ENCODE measurements at places on chromosomes 1 and 21.
A peak's percentile ranks its signal among the peaks of the same experiment; 100 is the strongest.

DNA sequence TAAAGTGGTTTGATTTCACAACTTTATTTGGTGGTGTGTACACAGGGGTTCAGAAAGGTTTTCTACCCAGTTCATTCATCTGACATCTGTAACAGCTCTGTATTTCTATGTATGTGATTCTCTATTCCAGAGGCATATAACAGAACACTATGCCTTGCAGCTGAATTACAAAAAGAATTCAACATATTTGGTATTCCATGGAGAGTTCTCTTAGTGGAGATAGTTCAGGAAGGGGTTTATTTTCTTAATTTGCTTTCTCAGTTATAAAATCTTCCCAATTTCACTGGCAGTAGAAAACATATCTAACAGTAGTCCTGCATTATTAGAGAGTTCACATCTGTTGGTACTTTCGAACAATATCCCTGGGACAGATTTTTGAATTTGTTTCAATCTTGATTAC is 207.9 kb upstream of the LYPLAL1 start:
- no peak for DNase-seq

DNA sequence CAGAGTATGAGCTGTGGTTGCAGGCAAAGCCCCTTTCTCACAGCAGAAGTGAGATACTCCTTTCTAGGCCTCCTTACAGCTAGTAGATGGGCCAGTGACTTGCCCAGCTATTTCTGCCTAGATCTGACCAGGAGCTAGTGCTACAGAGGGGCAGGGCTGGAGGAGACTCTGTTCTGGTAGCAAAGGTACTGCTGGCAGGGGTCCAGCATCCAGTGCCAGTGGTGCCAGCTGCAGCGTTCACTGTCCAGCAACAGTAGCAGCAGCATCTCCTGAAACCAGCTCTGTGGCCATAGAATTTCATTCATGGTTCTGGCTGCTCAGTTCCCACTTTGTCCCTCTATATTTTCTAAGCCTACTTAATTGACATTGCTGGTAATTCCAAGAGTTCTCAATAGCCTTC is 62.5 kb upstream of the CNN3 start:
- DNase-seq: no peak

- no peak for DNase-seq
These were observed 167.4 kb downstream of the LRRC40 start for GRCh38 chr1:70038025-70038424.

DNA sequence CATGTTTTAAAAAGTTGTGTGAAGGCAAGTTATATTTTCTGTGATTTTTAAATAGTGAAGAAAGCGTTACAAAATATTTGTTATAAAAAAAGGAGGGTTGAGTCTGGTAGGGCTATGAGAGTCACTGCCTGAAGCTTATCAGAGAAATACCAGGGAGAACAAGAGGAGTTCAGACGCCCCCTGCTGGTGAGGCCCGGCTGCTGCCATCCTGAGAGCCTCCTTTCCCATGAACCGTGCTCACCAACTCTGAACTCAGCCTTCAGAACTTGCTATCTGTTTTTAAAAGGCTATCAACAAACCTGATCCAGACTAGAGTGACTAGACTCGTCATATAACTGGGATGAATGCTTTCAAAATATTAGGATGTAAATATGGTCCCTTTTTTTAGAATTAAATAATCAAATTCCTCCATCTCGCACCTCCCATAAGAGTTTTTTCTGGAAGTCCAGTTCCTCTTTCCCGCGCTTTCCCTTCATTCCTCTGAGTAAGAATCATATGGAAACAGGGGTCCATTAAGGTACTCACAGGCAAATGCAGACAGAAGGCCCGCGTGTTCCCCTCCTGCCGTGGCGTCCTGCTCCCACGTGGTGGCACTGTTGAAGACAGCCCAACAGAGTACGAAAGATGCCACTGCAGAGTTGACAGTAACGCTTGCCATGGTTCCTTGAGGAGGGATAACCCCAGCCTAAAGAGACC is 26.2 kb upstream of the SPATA6 start:
- DNase-seq: peak; percentile 62

DNA sequence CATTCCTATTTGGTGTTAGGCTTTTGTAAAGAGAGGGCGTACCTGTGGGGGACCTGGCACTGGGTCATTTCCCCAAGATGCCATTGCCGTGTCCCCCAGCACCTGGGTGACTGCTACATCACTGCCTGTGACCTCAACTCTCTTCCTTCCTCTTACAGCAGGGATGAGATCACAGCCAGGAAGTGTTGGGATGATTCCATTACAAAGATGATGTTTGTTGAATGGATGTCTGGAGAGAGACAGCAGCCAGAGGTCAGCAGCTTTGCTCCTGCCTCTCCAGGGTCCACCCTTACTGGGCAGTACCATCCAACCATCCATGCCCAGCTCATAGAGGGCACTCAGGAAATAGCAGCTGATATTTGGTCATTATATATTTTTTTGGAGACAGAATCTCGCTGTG is 35.1 kb downstream of the TMEM51 start:
- no peak for DNase-seq

DNA sequence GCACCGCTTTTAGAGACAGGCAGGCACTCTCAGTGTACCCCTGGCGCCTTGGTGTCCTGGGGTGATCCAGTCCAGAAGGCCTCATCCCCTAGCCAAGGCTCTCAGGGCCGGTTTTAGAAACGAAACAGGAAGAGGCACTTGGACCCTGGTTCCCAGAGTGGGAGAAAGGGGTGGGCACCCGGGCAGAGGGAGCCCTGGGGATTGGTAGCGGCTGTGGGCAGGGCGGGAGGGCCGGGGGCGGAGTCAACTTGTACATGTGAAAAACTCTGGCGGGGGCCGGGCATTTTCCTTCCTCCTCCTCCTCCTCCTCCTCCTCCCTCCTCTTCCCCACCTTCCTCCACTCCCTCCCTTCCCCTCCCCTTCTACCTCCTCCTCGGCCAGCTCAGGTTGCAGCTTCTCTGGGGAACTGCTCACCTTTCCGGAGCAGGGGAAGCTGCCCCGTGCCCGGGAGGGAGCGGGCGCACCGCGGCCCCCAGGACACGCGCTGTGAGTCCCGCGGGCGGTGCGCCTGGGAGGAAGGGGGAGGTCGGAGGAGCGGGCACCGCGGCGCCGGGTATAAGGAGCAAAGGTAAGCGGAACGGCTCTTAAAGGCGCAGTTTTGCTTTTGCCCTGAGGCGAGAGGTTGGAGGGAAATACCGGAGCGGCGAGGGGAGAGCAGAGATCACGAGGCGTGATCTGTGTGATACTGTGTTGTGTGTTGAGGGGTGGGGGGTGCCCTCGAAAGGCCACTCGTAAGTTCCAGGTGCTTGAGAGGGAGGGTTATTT is at the start of gene CDK18:
Gene CDK18, plus strand, starts transcription at position 359 of the 765 bp plus-strand sequence. CDS start 18,499 bp downstream, outside the sequence.
- peak; percentile 42 for DNase-seq

- DNase-seq: no peak
These were observed 296.8 kb downstream of the TPR start for GRCh38 chr1:186078245-186078644.

DNA sequence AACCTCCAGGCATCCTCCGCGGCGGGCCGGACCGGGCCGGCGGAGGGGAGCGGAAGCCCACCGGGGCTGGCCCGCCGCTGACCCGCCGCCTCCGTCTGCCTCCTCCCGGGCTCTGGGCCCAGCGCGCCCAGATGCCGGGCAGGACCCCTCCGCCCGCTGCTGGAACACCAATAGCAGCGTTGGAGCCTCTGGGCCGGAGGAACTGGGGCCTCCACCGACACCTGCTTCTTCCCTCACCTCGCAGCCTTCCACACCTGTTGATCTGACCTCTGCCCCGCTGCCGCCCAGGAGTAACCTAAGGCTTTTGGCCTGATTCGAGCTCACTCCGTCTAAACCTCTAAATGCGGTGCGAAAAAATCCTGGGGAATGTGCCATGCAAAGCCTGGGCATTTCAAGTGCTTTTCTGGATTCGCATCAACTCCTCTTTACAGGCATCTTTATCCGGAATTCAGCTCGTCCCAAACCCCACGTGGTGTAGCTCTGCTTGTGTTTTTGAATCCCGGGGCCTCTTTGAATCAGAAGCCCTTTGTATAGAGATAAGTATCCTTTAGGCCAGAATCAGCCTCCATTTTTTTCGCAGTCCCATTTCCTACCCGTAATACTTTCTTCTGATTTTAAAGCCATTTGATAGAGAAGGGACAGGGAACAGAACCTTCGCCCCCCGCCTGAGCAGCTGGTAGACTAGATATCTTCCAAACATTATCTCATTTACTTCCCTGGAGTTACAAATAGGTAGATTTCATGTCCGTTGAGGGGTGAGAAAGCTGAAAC is 680 bp upstream of the CNN3 start:
- DNase-seq: no peak

GRCh38 chr1:152977614-152978013 is 6.3 kb upstream of the SPRR1A start:
- no peak for DNase-seq

DNA sequence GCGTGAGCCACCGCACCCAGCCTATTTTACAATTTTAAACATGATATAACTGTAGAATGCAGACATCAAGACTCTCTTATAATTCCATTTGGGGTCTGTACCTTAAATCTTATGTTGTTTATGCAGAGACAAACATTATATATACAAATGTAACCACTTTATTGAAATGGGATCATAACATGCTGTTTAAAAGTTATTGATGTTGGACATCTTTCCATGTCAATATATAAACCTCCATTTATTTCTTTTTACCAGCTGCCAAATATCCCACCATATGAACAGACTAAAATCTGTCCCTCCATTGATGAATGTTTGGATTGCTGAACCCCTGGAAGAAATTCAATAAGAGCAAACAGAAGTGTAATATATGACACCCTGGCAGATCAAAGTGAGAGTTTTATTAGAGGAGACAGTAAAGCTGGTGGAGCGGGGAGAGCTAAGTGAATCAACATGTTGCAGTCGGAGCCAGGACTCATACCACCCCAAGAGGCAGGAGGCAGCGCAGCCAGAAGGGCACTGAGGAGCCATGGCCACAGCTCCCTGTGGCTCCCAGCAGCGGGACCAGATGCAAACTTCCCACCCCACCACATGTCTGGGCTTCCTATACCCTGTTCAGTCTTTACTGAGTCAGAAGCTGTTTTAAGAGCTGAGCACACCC is 4.7 kb upstream of the PCSK9 start:
- no peak for DNase-seq

DNA sequence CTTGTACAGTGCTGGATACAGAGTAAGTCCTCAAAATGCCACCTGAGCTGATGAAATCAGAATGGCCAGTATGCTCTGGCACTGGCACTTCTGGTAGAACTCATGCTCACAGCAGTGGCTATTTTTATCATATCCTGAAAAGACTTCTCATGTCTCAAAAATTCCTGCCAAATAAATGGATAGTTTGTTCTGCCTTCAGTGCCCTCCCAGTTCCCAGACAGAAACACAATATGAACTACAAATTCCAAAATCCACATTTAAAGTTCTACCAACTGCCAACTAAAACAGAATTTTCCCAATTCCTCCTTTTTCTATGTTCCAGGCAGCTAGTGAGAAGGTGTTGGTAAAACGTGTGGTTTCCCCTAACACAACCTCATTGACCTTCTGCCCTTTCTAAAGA is 51.4 kb upstream of the RGS1 start:
- no peak for DNase-seq

DNA sequence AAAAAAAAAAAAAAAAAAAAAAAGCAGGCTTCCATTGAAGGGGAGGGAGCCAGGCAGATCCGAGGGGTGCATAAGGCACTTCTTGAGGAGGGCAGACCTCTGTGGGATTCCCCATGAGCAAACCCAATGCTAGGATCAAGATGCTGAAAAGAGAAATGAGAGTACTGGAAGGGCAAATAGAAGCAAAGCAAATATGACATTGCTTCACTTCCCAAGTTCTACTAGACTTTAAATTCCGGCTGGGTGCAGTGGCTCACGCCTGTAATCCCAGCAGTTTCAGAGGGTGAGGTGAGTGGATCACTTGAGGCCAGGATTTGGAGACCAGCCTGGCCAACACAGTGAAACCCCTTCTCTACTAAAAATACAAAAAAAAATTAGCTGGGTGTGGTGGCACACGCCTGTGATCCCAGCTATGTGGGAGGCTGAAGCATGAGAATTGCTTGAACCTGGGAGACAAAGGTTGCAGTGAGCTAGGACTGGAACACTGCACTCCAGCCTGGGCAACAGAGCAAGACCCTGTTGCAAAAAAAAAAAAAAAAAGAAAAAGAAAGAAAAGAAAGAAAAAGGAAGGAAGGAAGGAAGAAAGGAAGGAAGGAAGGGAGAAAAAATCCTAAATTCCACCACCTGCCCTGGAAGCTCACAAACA is 23.1 kb upstream of the PALMD start:
- DNase-seq: no peak

GRCh38 chr1:5734996-5735395 is 257.2 kb downstream of the NPHP4 start:
- no peak for DNase-seq

GRCh38 chr1:244865028-244865371 is 657 bp upstream of the HNRNPU start:
- no peak for DNase-seq

GRCh38 chr1:226736908-226737818 is 1.9 kb downstream of the ITPKB start:
- DNase-seq: peak; percentile 59

GRCh38 chr1:243734308-243734695 is 115.7 kb downstream of the AKT3 start:
- DNase-seq: no peak

DNA sequence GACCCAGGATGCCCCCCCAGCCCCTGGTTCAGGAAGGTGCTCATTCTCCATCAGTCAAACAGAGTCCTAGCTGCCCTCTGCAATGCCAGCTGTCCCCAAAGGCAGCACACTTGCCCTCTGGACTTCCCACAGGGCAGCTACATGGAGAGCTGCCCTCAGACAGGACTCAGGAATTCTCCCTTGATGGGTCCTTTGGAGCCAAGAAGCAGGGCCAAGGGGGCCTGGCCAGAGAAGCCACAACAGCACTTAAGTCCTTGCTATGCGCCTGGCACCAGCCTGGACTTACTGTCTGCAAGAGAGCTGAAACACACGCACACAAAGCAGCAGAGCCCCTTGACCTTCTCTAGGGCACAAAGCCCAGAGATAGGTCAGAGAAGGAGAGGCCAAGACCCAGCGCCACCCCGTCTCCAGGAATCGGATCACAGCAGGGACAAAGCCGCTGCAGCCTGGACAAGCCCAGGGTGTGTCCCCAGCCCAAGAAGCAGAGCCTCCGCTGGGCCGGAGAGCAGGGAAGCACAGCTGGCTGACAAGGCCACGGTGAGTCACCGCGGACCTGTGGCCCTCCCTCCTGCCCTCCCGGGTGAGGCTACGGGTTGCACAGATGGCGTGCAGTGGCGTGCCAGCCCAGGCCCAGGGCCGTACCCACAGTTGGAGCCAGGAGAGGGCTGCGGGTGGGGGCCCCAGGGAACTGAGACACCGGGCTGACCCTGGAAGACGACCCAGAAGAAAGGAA is 1.7 kb downstream of the WNT9A start:
- no peak for DNase-seq

DNA sequence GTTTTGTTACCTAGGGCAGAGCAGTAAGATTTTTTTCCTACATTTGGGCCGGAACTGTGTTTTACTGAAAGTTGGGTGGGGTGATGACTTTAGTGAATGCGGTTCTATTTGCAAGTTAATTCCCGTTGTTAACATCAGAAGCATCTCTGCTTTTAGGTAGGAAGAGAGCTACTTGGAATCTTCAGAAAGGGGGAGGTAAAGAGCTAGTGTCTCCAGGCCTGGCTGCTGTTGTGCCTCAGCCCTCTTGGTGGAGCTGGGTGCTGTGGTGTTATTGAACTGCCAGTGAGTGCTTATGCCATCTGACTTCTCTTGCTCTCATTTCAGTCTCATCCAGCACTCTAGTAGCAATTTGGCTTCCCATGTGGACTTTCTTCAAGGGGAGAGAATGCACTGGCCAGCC is 3.4 kb downstream of the KDM4A start:
- no peak for DNase-seq

Data from CD4-positive, alpha-beta T cell treated with Interferon gamma for 1 hour (primary cell).